Stimulated activated CD4-positive, alpha-beta T cell treated with anti-CD3 and anti-CD28 coated beads, TNF-alpha, amount 100 ng/mL, for 1 hour (primary cell): ENCODE measurements at places on chromosomes 2 and 18.

DNA sequence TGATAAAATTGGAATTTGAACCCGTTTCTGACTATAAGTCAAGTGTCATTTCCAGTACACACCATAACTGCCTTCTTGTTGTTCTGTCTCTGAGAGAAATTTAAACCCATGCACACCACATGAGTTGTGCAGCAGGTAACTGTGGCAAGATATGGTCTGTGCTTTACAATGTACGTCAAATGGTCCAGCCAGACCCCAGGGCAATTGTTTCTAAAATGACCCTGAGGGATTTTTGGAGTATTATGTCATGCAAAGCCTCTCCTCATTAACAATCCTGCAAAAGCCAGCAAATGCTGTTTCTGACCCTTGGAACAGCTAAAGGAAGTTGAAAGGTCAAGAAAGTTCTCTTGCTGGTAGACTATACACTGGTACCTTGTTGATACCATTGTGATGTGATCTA lies 47.7 kb upstream of the WIPF1 start:
- no peak for DNase-seq

- peak; percentile 12 for DNase-seq
Observed at GRCh38 chr18:9404565-9405060, 70.0 kb downstream of the TWSG1 start.

DNA sequence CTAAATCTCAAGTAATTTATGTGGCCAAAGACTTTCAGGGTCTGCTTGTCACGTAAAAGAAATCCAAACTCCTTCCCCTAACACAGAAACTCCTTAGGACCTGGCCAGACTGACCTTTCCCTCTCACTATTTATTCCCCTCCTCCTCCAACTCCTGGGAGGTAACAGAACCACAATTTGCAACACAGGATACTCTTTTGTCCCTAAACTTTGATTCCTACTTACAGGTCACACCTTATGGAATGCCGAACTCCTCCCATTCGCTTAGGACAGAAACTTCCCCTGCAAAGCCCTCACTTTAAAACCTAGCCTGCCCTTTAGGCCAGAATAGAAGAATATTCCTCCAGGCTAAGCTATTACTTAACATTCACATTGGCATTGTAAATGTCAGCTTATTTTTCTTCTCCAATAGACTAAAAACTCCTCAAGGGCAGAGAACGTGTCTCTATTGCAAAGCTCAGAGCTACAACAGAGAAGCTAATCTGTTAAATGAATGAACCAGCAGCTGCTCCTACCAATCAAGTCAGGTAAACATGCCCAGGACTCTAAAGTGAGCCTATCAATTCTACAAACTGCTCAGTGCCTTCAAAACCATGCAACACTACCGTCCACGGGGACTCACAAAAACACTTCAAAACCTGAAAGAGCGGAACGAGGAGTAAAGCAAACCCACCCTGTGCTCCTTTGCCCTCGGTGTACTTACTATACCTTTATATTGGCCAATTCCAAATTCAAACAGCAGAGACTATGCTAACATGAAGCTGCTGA lies 6.1 kb downstream of the INO80D start:
- DNase-seq = no peak

GRCh38 chr2:180520921-180521581 lies 459.4 kb upstream of the UBE2E3 start:
- no peak for DNase-seq

GRCh38 chr2:72579591-72580180 lies 246.1 kb downstream of the EXOC6B start:
- DNase-seq = no peak

DNA sequence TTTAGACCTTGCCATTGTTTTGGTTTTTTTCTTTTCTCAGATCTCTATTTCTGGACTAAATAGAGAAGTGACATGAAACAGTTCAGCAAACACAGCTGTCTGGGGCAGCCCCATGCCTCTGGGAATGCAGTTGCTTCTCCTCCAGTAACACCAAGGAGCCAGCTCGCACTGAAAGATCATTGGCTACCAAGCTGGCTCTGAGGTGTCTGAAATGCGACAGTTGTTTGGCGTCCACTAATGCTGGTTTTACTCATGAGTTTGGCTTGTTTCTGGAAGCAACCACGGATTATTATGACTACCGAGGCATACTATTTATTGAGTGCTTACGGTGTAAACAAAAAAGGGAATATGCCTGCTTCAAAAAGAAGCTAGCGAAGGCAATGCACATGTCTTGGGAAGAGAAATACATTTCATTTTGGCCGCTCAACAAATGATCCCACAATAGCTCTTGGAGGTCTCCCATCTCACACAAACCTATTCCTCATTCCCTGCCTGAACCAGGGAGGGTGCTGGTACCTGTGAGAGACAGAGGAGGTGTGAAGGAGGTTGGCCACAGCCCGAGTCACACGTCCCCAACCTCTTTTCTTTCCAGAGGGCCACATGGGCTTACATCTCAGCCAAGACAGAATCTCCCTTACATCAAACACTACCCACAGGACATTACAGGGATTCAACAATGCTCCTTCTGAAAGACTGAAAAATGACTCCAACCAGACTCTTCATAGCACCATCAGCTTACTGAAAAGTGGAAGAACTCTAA lies 37.5 kb upstream of the NEB start:
- DNase-seq = no peak

GRCh38 chr18:23992941-23993280 lies 21.6 kb upstream of the TTC39C start:
- DNase-seq = no peak

DNA sequence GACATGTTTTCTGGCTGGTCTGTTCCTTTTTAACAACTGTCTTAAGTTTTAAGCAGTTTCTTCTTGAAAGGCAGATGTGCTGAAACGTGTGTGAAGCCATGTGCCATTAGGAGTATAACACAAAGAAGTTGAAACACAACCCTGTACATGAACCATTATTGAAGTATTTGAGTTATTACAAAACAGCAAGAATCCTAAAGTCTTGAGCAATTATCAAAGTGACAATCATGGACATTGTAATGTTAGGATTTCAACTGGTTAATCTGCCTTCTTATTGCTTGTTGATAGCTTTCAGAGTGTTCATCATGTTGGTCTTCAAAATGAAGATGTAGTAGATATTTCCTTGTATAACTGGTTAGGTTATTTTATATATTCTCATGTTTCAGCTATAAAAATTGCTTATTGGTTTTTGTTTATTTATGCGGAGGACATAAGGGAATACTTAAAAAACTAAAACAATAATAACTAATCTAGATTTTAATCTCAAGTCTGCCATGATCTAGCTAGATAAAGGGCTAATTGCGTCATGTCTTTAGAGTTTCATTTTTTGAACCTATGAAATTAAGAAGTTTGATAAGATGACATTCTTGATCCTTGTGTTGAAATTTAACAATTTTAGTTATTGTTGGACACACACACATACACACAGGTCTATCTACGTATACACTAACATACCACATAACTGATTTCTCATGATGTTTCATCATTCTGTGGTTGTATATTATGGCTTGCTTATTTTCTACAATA lies 21.1 kb downstream of the PPP1R1C start:
- no peak for DNase-seq

DNA sequence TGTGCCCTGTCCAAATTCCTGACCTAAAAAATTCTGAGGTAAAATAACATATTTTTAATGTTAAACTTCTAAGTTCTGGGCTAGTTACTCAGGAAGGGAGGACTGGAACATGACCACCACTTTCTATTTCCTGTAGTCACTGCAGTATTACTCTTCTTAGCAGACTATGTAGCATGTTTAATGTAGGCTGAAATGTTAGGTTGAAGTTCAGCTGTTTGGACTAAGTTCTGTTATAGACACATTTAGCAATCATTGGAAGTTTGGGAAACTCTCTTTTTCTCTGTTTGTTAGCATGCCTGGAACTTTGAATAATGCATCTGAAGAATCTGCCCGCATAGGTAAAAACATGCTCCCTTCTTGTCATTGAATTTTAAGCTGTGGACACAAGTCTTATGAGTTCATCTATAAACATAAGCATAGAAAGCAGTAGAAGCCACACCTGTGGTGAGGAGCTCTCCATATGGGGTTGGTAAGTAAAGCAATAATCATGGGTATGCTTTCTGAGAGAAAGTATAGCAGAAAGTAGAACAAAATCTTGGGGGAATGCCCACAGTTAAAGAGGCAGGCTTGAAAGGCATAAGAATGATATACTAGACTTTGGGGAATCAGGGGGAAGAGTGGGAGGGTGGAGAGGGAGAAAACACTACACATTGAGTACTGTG lies 52.6 kb downstream of the IL1R2 start:
- no peak for DNase-seq

DNA sequence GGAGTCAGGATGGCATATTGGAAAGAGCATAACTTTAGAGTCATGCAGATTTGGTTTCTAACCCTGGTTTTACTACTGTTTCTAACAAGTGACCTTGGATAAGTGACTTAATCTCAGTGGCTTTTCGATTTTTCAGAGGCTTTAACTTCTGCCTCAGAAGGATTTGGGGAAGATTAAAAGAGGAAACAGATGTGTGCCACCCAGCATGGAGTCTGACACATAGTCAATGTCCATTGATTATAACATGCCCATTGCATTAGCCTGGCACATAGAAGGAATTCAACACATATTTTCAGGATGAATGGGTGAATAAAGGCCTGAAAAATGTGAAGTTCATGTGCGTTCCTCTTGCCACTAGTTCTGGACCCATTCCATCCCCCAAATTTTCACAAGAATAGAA lies 438.2 kb downstream of the EPHA4 start:
- DNase-seq = no peak

DNA sequence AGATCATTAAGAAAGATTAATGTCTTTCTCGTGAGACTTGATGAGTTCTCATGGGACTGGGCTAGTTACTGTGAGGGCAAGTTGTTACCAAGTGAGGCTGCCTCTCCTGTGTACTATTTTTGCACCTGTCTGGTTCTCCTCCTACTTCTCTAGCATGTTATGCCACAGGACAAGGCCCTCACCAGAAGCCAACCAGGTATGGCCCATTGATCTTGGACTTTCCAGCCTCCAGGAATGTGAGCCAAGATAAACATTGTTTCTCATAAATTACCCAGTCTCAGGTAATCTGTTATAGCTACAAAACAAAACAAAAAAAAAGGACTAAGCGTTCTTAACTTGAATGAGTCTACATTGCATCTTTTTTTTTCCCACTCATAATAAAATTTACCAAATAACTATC lies 184.1 kb downstream of the CDH7 start:
- no peak for DNase-seq

- DNase-seq = no peak
Observed at GRCh38 chr2:190947711-190948251, 66.2 kb downstream of the STAT1 start.

- DNase-seq = no peak
Observed at GRCh38 chr2:74856004-74856578, 22.2 kb downstream of the HK2 start.

DNA sequence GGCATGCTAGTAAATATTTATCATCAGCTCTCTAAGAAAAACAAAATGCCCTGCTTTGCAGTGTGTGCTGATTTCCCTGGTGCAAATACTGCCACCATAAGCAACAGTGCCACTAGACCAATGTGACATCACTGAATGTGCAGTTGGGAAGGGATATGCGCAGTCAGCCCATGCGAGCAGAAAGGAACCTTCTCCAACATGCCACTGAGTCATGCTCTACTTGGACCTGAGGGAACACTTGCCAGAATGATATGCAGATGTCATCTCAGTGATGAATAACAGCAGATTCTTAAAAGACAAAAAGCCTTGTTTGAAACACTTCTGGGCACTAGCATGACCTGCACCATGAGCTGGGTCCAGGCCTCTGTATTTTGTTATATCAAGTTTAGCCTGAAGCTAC lies 55.3 kb upstream of the REL start:
- DNase-seq = no peak

- DNase-seq = no peak
Observed at GRCh38 chr18:76913583-76913982, 91.2 kb downstream of the ZNF236 start.

DNA sequence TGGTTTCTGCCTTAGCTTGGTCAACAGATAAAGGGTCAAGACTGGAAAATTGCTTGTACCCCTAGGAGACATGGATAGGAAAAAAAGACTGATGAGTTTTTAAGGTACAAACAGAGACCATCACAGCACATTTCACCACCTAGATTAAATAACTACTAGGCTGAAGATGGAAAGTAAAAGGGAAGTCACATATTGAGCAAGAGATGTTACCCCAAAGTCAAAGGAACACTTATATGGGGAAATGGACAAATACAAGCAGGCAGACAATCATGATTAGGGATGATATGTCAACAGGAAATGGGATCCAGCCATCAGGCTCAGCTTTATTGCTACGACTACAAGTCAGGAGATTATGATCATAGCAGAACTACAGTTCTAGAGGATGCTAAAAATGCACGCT lies 1643.1 kb upstream of the CELF4 start:
- no peak for DNase-seq

DNA sequence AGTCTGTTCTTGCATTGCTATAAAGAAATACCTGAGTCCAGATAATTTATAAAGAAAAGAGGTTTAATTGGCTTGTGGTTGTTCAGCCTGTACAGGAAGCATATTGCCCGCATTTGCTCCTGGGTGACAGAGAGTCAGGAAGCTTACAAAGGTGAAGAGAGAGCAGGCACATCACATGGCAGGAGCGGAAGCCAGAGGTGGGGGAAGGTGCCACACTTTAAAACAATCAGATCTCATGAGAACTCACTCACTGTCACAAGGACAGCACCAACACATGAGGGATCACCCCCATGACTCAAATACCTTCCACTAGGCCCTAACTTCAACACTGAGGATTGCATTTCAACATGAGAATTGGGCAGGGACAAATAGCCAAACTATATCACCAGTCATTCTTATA lies 124.8 kb upstream of the COL5A2 start:
- DNase-seq = no peak

DNA sequence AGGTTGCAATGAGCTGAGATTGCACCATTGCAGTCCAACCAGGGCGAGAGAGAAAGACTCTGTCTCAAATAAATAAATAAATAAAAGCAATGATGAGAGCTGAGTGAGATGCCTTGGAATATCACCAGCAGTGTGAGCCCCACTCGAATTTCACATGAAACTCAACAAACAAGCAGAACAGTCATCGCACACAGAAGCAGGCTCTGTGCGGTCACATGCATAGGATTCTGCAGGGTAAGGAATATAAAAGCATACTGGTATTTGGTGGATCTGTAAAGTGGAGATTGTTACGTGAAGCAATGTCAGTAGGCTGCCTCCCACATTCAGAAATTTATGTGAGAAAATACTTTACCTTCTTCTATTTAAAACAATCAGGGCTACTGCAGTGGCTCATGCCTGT lies 18.0 kb upstream of the AP1S3 start:
- no peak for DNase-seq

GRCh38 chr18:10188971-10189810 lies 265.2 kb upstream of the APCDD1 start:
- no peak for DNase-seq
